ENCODE measurements at places on chromosomes 16 and 17. TPM values are rescaled to one million over a fixed set of nuclear protein-coding genes. Genes with fewer than 3 reads are reported as not detected.

Gene SP2
- 25.6 TPM for total RNA-seq

Gene CACNG5
- total RNA-seq = 0.21 TPM

DNA sequence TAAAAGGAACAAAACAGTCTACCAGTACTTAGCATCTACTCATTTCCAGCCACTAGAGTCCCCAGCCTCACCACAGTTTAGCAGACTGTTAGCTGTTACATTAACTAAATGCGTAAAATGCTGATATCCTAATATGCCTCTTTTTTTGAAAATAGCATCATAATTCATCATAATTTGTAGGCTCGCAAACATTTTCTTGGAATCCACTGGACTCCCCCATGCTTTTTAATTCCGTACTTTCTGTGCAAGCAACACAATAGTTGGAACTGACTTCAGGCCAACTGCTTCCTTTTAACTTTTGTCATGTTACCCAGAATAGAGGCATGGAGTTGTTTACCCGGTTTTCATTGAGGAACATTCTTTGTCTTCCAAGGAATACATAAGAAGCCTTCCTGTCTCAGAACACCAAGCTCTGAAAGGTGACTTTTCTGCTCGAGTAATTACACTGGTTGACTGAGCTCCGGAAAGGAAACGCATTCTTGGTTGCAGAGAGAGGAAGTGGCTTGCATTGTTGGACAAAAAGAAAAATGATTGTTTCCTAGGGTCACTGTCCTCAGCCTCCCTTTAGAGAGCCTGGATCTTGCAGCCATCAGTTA, 30.9 kb upstream of the SEC14L1 start:
- peaks cover 18% of the 10 kb centered on the region for H3K4me1 ChIP-seq
- H3K27me3 ChIP-seq = no peaks in the 10 kb centered on the region
- H3K4me3 ChIP-seq = no peak overlapping the region

DNA sequence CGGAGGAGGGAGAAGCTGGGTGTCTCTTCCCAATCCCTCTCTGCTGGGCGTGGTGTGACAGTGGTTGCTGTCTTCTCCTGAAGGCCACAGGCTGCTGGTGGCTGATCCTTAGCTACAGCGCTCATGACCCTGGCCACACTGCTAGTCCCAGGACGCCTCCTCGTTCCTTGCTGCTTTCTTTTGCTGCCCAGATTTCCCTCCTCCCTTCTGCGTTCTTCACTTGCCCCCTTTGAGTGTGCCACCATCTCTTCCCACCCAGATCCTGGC, 90.1 kb downstream of the MRC2 start:
- no peaks in the 10 kb centered on the region for H3K27me3 ChIP-seq
- no peak for DNase-seq
- H3K4me3 ChIP-seq = no peak overlapping the region
- H3K27ac ChIP-seq = no peak overlapping the region
- no peaks in the 10 kb centered on the region for H3K4me1 ChIP-seq

DNA sequence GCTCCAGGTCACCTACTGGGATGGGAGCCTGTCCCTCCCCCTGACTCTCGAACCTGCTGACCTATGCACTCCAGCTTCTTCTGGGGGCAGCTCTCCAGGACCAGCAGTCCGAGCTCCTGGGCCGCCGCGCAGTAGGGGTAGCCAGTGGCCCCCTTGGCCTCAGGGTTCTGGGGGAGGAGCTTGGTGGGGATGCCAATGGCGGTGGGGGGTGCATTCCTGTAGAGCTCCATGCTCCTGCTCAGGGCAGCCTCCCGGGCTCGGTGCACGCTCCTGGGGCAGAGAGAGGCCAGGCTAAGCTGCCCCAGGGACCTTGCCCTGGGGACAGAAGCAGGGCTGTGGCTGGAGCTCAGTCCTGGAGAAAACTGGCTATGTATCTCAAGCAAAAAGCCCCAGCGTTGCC, 7.7 kb upstream of the SPATA2L start:
- no peaks in the 10 kb centered on the region for H3K36me3 ChIP-seq
- 0 out of 2 replicates have a peak, but pooled peaks cover 5% of the 10 kb centered on the region for H3K4me1 ChIP-seq
- H3K27ac ChIP-seq = no peak overlapping the region
- no peaks in the 10 kb centered on the region for H3K27me3 ChIP-seq

- no peaks in the 10 kb centered on the region for H3K4me1 ChIP-seq
- no peaks in the 10 kb centered on the region for H3K27me3 ChIP-seq
- no peaks in the 10 kb centered on the region for H3K36me3 ChIP-seq
- no peak overlapping the region for H3K4me3 ChIP-seq
- no peak overlapping the region for H3K27ac ChIP-seq
Observed at GRCh38 chr16:88072571-88073001, 121.4 kb downstream of the BANP start.

All from Panc1 (cell line).